ENCODE measurements at places on chromosomes 11 and 22. TPM values are rescaled to one million over a fixed set of nuclear protein-coding genes. Genes with fewer than 3 reads are reported as not detected.

The KDM4E gene
- total RNA-seq = not detected

The TBC1D22A gene
- total RNA-seq = 39.4 TPM

The ALDH3B2 gene
- 1.6 TPM for total RNA-seq

The TMPRSS13 gene
- total RNA-seq = 1.9 TPM

The POTEH gene
- not detected for total RNA-seq

The C22orf42 gene
- not detected for total RNA-seq

The ANGPTL5 gene
- not detected for total RNA-seq

DNA sequence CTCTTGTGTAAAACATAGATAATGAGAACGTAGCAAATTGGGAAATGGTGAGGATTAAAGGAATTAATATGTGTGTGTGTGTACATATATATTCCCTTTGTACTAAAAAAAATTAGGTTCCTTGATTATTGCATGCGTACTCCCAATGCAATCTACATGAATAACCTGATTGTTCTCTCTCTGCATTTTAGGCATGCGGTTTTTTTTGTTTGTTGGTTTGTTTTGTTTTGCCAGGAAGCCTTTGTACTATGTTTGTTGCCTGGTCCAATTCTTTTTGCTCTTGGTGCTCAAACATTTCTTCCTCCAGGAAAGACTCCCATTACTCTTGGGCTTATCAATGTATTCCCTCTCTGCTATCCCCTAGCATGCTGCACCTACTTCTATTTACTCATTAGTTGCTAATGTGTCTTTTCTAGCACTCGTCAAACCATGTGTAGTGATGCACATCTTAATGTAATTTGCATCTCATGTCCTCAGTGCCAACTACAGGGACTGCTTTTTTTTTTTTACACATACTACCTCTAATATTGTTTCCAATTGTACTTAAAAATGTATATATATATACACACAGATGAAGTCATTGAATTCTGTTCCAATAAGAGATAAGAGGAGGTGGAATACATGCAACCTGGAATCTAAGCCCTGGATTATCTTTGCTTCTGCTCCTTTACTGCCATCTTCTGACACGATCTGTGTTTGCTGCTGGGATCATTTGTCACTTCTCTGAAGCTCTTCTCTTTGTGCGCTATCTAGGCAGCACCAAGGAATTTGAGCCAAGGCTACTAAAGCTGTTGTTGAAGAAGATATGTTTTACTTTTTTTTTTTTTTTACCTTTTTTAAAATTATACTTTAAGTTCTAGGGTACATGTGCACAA is 197.2 kb upstream of the ANO3 start:
- peak; percentile 64 for DNase-seq

DNA sequence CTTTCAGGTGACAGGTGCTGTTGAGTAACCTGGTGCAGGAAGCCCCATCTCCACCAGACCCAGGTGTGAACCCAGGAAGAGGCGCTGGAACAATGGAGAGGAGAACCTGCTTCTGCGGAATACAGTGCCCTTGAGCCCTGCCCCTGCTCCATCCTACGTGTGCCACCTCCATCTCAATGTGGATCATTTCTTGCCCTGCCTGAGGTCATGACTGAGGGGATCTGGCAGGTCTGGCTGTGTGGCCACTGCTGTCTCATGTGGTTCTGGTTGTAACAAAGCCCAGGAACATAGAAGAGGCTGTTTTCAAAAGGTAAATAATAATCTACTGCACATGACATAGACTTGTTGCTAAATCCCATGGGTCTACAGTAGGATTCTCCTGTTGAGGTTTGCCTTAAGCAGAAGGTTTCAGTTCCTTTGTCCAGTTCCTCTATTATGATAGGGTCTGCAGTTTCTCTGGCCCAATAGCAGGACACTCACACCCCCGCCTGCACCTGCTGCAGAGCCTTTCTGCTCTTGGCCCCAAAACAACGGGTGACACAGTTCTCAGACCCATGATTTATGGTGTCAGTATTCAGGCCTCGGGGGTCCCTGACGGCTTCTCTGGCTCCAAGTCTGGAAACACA is 113.5 kb upstream of the IGLL5 start:
- DNase-seq = no peak

DNA sequence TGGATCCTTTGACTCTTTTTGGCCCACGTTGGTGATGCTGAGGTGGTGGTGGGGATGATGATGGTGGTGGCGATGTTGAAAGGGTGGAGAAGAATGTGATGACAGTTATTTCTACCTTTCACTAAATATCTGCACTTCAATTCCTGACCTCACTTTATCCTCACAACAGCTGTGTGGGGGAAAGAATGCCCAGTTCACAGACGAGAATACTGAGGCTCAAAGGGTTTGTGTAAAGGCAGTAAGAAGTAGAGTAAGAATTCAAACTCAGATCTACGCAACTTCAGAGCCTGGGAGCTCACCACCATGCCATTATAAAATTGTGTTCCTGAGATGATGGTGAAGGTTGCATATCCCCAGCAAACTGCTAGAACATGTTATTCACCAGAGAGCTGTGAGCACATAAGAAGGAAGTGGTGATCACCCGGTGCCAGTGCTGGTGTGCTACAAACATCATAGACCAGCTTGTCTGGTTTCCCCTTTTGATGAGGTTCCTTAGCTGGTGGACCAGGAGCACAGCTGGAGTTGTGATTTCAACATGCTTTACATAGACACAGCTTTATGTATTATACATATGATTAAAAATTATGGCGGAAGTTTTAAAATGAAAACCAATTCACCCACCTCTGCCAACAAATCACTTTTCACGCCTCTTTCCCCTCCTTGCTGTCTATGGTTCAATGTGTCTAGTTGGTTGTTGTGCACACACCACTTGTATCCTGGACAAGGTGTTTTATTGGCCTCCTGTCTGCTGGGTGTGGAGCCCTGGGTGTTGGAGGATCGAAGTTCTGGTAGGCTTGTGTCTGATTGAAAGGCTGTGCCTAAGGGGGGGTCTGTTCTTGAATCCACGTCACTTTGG is 6.2 kb downstream of the ST14 start:
- no peak for DNase-seq

DNA sequence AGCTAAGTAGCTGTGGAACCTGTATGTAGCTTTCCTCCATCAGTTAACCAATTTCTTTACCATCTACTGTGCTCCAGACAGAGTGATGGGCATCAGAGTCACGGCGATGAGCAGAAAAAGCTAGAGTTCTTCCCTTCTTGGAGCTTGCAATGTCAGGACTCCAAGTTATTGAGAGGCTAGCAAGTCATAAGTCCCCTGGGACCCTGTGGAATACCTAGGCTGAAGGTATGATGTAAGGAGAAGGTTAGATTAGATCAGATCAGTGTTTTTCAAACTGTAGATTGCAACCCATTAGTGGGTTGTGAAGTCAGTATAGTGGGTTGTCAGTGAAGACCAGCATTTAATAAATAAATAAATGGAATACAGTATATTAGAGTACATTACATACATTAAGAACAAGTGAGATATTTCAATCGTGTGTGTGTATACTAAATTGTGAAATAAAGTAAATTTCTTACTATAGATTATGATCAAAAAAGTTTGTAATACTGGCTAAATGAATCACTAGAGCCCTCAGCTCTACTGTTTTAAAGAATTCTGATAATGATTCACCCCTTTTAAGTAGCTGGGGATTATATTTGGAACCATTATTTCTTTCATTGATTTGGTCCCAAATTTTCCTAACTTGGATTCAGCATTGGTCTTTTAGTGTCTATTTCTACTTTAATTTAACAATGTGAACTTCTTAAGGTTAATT is 52.3 kb downstream of the RASSF10 start:
- DNase-seq = no peak

GRCh38 chr11:67665541-67666302 is 8.7 kb downstream of the ALDH3B2 start:
- peak; percentile 41 for DNase-seq

- DNase-seq = no peak
Measured at GRCh38 chr11:36791957-36792356, 193.9 kb upstream of the RAG2 start.

DNA sequence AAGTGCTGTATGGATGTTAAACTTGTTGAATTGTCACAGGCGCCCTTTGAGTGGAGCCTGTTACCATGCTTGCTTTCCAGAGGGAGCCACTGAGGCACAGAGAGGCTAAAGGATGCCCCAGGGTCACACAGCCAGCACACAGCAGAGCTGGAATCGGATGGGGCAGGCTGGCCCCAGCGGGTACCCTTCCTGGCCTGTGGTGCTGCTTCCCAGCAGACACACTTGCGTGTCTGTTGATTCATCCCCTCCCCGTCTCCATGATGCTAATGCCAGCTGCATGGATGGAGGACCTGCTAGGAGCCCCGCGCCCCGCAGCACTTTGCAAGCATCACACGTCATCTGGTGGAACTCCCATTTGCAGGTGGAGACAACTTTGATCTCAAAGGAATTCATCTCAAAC is 52.4 kb upstream of the SHISAL1 start:
- peak; percentile 45 for DNase-seq

- DNase-seq = peak; percentile 65
Measured at GRCh38 chr11:67265633-67266448, 432 bp upstream of the GRK2 start.

DNA sequence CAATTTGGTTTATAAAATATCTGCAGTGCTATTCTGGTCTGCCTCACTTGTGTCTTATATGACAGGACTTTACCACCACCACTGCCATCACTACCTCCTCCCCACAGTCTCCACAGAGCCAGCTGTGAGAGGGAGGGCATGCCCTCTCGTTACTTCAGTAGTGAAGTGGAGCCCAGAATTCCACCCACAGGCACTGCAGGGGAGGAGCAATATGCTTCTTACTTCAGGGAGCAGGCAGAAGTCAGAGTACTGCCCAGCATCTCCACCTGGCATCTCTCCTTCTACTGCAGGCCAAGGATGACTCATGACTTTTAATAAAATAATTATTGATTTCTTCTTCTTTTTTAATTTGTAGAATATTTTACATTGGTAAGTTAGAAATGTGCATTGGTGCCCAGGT is 255.5 kb downstream of the DYNC2H1 start:
- DNase-seq = no peak

- DNase-seq = no peak
Measured at GRCh38 chr11:69309631-69310280, 15.8 kb downstream of the MYEOV start.

- peak; percentile 77 for DNase-seq
Measured at GRCh38 chr11:61966734-61967115, 709 bp downstream of the FTH1 start.

- peak; percentile 43 for DNase-seq
Measured at GRCh38 chr11:17013548-17014320, 480 bp downstream of the PLEKHA7 start.

- no peak for DNase-seq
Measured at GRCh38 chr11:70844387-70844786, 408.0 kb downstream of the SHANK2 start.

All from kidney (tissue), 22 donors.